ENCODE measurements at places on chromosomes 1 and 21.

DNA sequence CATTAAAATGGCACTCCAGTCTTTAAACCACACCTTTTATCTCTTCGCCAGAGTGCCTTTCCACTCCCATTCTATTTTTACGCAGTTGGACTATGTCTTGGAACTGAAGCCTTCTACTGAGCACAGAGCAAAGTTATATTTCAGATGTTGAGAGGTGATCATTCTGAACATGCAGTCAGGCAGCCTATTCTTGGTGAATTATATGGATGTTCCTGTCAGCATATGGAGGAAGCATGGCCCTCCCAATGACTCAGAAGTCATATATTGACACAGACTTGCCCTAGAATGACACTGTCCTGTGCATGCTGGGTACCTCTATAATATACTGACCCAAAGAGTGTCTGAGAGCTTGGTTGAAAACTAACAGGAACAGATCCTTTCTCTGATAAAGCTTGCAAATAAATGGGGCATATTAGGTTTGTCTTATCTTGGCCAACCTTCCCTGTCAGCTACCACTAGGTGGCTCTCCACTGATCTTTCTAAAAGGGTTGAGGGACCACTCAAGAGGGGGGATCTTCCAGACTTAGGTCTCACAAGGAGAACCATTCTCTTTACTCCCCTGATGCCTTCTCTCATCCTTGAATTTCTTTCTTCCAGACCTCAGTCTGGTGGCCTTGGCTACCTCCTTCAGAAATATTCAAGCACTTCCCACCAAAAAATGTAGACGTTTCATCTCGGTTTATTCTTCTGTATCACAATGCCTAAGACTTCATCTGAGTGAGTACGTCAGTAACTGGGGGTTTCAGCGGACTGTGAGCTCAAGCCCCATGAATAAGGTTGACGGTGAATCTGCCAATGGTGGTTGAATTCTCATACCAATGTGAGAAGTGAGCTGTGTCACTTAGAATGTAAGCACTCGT is 11.8 kb upstream of the ALG14 start:
- DNase-seq, result no peak

DNA sequence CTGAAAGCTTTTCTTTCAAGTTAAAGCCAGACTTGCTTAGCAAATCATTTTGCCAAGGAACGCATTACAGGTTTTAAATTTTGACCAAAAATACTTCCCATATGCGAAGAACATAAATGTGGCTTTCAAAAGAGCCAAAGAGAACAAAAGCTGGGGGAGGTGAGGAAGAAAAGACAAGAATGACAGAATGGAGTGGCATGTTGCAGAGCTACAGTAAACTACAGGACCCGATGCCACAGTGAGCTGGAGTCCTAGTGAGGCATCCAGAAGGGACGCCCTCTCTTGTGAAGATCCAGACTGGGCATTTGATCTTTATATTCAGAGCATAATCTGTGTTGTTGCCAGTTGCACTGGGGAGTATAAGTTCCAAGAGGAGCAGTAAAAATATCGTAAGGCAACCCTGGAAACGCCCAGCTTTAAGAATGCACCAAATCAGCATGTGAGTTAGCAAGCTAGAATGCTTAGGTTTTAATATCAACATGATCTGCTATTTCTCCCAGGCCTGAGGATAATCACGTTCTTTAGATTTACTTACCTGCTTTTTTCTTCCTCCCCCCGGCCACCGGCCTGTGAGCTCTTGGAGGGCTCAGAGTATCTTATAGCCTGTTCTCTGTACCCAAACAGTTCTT is 48.4 kb upstream of the HOOK1 start:
- no peak for DNase-seq

GRCh38 chr1:205665201-205666045 is 14.9 kb downstream of the SLC45A3 start:
- no peak for DNase-seq

DNA sequence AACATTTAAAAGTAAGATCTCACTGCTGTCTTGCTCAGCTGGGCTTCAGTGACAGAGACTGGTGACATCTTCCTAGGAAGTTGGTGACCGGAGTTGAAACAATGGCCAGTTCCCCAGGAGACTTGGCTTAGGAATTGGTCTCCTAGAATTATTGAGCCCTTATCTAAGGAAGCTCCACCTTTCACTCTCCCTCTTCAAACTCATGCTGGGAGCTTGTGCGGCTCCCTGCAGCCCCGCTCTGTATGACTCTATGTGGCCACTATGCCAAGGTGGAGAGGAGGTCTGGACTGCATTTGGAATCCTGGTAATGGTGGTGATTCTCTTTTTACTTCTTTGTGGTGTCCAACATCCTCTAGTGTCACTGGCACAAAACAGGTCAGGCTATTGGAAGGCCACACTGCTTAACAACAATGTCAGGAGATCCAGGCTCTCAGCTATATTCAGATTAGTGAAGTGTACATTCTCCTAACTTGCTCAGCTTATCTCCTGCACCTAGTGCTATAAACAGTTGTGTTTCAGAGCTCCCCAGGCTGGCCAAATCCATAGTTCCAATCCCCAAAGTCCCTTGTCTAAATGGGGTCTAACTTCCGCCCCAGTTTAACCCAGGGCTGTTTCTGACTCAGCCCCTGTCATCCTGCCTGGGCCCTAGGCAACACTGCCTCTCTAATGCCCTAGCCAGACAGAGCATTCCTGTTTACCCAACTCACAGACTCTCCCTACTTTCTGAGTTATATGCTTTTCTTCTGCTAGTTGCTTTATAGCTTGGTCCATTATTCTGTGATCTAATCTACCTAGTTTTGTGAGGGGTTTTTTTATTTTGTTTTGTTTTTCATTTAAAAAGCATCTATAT is 18.3 kb downstream of the ATP2B4 start:
- no peak for DNase-seq

DNA sequence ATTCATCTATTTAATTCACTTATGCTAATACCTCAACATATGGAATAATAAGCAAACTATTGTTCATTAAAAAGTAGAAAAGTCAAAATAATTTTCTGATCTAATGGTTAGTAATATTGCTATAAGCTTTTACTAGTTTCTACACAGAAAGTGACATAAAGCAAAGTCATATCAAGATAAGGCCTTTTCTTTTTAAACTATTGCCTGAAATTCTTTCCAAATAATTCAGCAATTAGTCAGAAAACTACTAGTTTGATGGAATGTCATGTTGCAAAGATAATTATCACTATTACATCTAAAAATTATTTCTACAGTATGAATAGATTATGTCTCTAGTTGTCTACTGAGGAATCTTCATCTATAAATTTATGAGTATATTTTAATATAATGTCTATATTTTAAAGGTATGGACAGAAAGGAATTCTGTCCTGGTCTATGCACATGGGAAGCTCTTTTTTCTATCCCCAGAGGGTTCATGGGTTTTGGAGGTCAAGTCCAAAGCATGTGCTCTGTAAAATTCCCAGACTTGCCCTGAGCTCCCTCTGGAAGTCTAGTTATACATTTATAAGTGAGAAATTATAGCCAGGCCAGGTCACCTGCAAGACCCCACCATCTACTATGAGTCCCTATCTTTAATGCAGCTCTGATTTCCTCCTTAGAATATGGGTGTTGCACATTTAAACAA is 84.6 kb upstream of the DPYD start:
- no peak for DNase-seq

DNA sequence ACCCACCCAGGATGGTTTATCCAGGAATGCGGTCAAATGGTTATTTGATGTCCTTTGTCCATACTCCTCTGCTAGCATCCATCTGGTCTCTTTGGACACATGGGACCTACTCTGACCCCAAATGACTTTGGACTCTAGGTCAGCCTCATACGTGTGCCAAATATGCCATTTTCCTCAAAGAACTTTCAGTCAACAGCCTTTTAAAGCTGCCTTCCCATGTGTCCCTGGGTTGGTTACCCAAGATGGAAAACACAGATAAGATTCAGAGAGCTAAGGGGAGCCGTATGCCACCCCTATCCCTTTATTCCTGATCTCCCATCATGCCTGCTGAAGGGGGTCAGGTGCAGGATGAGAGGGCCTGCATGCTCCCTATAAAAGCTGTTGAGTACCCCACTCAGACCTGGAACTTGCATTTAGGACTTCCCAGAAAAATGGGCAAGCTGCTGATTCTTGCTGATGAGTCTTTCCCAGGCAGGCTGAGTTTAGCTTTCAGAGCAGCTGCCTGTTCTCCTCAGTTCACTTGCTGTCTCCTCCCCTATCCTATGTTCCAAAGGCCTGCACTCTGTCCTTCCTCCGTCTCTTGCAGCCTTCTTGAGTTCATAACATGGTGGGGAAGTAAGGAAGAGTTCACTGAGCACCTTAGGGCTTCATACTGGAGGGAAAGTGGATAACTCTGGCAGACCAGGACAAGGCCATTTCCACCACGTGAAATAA is 19.8 kb downstream of the CHI3L2 start:
- no peak for DNase-seq

DNA sequence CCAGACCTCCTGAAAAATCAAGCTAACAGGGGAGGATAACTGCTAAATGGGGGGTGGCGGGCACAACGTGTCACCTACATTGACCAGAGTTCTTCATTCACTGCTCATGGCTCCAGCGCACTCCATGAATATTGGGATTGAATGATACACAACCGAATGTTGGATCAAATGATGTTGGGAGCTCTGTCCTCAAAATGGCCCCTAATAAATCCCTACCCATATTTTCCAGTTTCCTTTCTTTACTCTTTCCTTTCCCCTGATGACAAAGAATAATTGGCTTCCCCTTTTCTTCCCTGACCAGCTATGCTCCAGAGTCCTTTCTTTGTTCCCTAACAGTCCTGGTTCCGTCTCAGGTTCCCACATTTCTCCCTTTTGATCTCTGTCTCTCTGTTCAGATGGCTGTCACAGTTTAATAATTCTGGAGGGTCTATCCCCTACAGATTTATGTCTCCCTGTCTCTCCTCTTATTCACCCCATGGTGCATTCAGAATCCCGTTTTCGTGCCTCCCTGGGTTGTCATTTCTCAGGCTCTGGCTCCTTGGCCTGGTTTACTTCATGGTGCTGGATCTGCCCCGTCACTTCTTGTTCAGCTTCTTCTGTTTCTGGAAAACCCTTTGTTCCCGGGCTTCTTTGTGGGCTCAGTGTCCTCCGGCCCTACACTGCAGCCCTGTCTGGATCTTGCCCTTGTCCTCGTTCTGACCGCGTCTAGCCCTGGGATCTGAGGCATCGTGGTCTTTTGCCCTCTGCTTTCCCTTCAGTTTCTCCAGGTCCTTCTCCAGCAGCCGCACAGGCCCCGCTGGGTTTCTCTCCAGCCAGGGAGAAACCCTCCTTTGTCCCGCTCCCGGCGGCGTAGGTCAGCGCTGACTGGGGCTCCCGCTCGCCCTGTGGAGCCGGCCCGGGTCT is 78.3 kb downstream of the NDUFS5 start:
- DNase-seq, result no peak

DNA sequence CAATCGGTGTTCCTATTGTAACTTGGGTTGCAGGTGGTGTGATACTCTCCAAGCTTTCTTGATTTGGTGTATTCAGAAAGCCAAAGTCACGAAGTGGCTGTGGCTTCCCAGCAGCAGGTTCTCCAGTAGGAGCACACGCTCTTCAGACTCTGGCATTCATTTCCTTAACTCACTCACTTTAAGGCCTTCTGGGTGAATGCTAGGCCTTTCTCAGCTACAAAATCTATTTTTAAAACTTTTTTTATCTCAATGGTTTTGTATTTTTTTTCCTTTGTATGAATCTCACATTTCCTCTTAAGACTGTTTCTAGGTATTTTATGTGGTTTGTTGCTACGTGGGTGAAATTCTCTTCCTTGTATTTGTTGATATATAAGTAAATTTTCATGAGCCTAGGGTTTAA is 22.9 kb upstream of the PKN2 start:
- no peak for DNase-seq

DNA sequence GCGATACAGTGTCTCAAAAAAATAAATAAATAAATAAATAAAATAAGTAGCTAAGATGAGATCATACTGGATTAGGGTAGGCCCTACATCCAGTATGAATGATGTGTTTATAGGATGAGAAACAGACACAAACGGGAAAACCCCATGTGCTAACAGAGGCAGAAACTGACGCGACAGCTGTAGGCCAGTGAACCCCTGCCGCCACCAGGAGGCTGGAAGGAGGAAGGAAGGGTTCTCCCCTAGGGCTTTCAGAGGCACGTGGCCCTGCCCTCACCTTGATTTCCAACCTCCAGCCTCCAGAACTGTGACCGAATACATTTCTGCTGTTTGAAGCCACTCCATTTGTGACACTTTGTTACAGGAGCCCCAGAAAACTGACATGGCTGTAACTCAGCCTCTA is 38.5 kb downstream of the CHD5 start:
- no peak for DNase-seq

DNA sequence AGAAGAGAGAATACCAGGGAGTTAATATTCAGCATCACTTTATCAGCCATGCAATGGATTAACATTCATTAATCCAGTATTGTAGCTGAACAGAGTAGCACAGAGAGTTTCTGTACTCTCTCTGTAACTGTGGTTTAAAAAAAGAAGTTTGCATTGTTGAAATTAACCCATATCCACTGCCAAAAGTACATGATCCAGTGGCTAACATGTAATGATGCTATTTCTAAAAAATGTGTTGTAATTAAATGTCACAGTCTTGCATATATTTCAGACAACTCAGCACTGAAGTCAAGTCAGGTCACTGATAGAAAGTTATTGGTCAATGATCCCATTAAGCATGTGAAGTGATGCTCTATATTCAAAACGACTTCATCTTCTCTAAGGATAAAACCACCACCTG is 141.3 kb downstream of the NRIP1 start:
- DNase-seq, result no peak

DNA sequence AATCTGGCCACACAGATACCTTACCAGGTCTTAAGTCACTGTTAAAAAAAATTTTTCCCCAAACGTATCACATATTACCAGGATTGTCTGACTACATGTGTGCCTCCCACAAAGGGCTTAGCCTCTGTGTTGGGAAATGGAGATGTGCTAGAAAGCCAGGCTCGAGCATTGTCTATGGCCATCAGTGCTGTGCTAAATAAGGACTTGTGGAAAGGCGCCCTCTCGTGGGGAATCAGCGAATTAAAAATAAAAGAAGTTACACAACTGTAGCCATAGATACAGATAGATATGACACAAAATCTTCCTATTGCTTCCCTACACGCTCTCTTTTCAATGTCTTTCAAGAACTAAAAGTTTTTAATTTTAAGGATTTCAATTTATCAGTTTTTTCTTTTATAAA is 47.5 kb upstream of the CRNN start:
- DNase-seq, result peak; percentile 77

GRCh38 chr21:14583629-14584255 is 37.6 kb upstream of the SAMSN1 start:
- no peak for DNase-seq

DNA sequence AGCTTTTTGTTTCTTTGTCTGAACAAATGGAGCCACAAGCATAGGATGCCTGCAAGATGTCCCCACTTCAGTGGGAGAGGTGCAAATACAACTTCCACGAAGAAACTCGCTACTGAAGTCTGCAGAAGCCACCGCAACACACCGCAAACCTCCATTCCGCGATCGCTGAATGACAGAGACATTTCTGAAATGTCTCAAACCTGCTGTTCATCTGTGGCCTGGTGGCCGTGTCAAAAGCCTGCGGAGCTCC is 1.0 kb downstream of the TP53BP2 start:
- DNase-seq, result peak; percentile 88

DNA sequence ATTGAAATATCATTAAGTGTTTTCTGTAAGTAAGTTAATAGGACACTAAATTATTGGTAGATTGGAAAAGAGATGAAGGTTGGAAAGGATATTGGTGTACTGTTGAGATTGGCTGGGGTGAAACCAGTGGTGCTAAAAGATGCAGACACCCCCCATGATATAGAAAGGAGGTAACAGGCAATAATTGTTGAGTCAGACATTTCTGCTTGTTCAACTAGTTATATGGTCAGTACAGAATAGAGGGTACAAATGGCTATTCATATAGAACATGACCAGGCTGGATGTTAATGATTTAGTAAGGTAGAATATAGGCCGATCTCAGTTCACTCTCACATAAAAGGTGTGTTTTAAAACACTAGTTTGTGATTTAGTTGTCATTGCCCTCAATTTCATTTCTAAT is 104.5 kb downstream of the POU2F1 start:
- no peak for DNase-seq

Data from stimulated activated effector memory CD8-positive, alpha-beta T cell treated with anti-CD3 and anti-CD28 coated beads, Interleukin-12 subunit alpha, Interleukin-12 subunit beta, amount 100 ng/mL, for 72 hours (primary cell).